ENCODE measurements at places on chromosomes 2 and 18. TPM values are rescaled to one million over a fixed set of nuclear protein-coding genes. Genes with fewer than 3 reads are reported as not detected.

LBX2 gene
- polyA plus RNA-seq, result 0.89 TPM

MOB4 gene
- polyA plus RNA-seq, result 24.8 TPM

SLC4A3 gene
- 4.4 TPM for polyA plus RNA-seq

SLC38A11 gene
- 0.50 TPM for polyA plus RNA-seq

RAMP1 gene
- polyA plus RNA-seq, result 24.1 TPM

CFLAR gene
- 30.8 TPM for polyA plus RNA-seq

ASB18 gene
- polyA plus RNA-seq, result not detected

IL1F10 gene
- not detected for polyA plus RNA-seq

CCDC178 gene
- 0.58 TPM for polyA plus RNA-seq

LTBP1 gene
- polyA plus RNA-seq, result 95.4 TPM

CCDC141 gene
- polyA plus RNA-seq, result 80.3 TPM

ITPRIPL1 gene
- polyA plus RNA-seq, result 2.2 TPM

ITPRID2 gene
- polyA plus RNA-seq, result 59.3 TPM

CYBRD1 gene
- polyA plus RNA-seq, result 83.7 TPM

LHCGR gene
- not detected for polyA plus RNA-seq

All from muscle of arm (tissue), 14 donors.